Tibial nerve (tissue), 4 donors: ENCODE measurements at places on chromosomes 2 and 18. TPM values are rescaled to one million over a fixed set of nuclear protein-coding genes. Genes with fewer than 3 reads are reported as not detected.

The CFAP65 gene
- total RNA-seq = not detected

The ADD2 gene
- total RNA-seq = 2.2 TPM

The CHN1 gene
- total RNA-seq = 23.8 TPM

The TNS1 gene
- 542 TPM for total RNA-seq

The ERBB4 gene
- total RNA-seq = 2.4 TPM
